ENCODE measurements at places on chromosomes 5 and 9.
A peak's percentile ranks its signal among the peaks of the same experiment; 100 is the strongest.

- peak; percentile 31 for DNase-seq
These were observed 584.6 kb upstream of the CDH18 start for GRCh38 chr5:20572614-20573013.

DNA sequence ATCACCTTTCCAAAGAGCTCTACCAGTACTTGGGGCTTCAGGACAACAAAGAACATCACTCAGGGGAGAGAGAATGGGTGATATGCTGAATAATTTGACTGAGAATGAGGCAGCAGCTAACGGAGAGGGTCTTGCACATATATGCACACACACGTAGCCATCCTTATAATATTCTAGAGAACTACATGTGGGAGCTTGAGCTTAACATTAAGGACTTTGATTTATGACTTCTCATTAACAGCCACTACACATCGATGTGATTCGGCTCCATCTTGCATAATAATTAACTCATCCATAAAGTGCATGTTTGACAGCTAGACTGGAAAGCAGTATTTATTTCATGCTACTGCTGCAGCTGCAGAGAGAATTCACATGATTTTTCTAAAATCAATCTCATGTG, 163.4 kb downstream of the RAB3C start:
- no peak for DNase-seq

DNA sequence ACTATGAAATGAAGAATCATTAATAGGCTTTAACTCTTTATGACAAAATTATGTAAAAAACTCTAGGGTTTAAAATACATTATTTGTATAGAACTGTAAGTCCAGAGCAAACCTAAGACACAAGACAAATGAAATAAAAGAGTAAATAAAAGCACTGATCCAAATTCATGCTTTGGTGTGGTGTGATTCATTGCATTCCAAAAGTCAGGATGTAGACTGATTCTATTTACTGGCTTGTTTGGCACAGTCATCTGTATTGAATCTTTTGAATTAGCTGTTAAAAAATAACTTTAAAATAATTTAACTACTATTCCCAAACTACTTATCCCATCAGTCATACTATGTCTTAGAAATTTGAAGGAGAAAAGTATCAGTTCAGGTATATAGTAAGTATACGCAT, 31.1 kb downstream of the IL4 start:
- DNase-seq, result no peak

GRCh38 chr5:172769616-172770373, 1.2 kb downstream of the DUSP1 start:
- DNase-seq, result no peak

DNA sequence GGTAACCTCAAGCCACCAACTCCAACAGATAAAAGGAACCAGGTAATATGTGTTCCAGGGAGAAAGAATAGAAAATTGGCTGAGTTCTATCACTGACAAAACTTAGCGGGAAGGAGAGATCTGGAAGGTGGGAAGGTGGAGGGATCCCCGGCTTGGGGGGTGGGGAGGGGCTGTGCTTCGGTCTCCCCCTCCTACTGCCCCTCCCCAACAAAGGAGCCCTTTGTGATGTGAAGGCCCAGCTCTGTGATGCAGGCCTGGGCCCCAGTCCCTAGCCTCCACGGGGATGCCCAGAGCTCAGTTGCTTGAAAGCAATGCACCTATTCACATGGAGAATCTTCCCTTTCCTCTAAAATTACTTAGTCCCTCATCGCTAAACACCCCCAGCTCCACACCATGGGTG, 4.4 kb upstream of the ZNF484 start:
- DNase-seq, result no peak

DNA sequence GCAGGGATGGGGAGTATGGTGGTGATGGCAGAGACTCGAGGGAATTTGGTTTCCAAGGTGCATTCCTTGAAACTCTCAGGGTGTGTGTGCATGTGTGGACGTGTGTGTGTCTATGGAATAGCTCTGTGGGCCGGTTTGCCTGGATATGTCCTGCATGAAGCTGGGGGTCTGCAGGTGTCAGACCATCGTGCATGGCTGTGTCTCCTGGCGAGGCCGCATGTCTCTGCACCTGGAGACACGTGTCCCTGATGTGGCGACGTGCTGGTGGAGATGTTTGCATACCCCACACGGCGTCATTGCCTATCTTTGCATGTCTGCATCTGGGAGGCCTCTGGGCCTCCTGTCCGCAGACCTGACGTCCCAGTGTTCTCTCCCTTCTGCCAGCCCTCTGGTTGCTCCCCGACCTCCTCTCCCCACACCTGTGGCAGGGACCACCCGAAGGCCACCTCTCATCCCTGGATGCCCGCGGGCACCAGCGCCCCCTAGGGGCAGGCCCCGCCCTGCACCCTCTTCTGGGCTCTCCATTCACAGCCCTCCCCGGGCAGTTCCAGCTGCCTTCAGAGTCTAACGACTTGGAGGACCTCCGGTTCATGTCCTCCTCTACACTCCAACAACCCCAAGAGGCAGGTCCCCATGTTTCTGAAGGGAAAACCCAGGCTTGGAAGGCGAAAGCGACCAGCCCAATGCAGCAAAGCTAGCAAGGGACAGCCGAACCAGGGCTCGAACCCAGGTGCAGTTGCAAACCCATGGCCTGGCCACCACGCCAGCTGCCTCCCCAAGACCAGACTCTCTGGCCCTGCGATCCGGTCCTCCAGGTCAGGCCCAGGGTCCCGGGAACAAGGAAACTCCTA, 88.6 kb downstream of the LMX1B start:
- DNase-seq, result no peak

DNA sequence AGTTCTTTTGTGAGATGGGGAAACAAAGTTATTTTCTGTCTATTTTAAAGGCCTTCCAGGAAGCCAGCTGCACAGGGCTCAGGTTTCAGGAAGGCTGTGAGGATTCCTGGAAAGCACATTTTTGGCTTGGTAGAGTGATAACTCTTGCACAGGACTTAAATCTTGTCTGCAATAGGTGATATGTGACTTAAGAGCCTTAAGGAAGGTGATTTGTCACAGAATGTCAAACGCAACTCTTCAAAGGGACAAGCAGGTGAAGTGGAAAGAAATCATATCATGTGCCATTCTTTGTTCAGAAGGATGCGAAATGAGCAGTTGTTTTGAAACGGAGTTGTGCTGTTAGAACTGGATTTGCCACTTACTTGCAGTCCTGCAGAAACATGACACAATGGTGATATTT, 459.3 kb downstream of the MAT2B start:
- DNase-seq, result no peak

GRCh38 chr9:131008909-131009618, at the start of gene LAMC3:
LAMC3 (plus strand) TSS chr9:131009174; CDS start chr9:131009215, 41 bp downstream.
- no peak for DNase-seq

DNA sequence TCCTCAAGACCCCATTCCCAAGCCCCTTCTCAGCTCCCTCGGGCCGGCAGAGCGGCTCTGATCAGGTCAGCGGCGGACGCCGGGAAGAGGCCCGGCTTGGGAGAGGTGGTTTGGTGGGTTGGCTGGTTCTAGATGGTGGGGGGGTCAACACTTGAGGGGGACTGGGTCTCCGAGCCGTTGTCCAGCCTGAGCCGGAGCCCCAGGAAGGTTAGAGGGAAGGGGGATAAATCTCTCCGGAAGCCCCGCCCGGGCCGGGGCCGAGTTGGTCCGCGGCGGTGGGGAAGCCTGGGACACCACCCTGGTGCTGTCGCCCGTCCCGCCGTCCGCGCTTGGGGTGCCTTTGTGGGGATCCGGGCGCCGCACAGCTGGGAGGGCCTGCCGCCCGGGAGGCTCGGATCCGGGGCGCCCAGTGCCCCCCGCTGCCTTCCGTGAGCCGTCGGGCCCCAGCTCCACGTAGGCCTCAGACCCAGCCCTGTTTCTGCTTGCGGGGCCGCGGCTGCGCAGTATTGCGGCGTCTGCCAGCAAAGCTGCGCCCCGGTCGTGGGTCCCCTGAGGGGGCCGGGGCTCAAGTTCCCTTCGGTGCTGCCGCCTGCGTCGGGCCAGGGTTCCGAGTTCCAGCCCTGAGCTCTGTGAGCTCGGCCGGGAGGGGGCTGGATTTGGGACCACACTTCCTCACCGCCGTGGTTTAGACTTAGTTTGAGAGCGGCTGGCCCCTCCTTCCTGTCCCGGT, 542 bp upstream of the TRIM52 start:
- DNase-seq, result peak; percentile 78

GRCh38 chr9:8800196-8800595, 1000.6 kb upstream of the DMAC1 start:
- DNase-seq, result no peak

DNA sequence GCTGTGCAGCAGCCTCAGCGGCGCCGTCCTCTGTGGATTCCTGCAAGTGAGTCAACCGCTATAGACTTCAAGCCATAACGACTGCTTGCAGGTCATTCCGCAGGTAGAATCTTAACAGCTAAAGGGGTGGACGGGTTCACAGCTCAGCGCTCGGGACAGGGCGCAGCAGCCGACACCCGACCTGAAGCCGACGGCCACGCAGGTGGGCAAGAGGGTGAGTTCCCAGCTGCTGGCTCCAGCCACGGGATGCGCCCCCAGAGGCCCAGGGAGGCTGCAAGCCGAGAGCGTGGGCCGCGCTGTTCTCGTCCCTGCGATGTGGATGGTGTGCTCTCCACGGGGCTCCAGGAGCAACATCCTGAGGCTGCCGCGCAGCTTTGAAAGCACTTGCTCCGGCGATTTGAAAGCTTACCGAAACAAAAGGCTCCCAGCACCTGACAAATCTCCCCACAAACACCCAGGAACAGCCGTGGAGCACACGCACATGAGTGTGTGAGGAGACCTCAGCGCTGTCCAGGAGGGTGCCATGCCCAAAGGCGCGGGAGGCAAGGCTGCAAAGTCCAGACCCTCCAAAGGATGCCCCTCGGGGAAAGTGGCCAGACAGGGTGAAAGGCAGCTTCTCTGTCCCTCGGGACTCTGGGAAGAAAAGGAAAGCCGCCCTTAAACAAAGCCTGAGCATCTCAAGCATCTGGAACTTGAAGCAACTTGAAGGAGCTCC, 48.7 kb downstream of the EXD3 start:
- no peak for DNase-seq

DNA sequence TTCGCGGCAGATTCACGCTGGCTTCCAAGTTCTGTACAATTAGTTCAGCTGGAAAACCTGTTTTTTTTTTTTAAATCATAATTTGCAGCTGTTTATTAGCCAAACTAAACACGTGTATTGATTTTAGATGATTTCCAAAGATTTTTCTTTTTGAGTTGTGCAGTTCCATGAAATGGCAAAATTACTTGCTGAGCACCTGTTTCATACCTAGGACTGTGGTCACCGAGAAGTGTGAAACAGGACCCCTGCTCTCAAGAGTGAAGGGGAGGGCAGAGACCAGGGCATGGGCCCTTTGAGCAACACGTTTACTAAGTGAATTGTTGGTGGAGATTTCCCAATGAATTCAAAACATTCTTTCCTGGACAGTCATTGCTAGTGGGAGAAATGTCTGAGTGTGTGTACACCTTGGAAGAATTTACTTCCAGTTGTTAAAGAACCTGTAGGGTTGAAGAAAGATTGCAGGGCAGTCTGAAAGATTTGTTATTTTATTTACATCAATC, 688 bp downstream of the SNX24 start:
- DNase-seq, result peak; percentile 34

DNA sequence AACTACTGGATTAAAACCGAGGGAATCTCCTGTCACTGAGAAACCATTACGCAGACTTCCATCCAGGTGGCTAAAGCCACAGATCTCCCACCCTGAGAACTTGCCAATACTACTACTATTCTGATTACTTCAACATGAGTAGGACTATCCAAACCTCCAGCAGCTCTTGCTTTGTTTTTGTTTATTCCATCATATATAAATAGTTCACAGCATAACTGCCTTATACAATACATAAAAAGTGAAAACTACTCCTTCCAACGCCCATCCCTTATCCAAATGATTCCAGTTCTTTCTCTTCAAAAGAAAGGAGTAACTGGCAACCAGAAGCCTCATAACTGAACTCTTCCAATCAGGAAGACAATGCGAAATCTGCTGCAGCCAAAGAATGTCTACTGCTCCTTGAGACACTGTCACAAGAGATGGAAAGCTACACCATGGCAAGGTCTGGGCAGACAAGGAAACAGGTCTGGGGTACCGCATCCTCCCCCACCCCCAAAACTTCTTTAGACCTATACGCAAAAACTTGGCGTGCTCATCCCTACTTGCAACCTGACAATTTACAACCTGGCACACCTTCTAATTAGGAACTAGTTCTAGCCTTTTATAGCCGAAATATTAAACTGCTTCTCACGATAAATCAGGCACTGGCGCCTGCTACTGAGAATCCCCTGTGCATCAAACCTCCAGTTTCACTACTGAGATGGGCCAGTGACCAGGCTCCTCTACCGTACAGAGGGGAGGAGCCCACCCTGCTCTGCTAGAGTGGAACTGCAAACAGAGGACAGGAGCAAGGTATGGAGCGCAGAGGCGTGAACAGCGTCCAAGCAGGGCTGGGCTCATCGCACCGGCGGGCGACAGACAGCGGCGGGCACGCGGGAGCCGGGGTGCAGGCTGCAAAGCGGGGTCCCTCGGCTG, 986 bp downstream of the PLPP1 start:
- DNase-seq, result peak; percentile 56

DNA sequence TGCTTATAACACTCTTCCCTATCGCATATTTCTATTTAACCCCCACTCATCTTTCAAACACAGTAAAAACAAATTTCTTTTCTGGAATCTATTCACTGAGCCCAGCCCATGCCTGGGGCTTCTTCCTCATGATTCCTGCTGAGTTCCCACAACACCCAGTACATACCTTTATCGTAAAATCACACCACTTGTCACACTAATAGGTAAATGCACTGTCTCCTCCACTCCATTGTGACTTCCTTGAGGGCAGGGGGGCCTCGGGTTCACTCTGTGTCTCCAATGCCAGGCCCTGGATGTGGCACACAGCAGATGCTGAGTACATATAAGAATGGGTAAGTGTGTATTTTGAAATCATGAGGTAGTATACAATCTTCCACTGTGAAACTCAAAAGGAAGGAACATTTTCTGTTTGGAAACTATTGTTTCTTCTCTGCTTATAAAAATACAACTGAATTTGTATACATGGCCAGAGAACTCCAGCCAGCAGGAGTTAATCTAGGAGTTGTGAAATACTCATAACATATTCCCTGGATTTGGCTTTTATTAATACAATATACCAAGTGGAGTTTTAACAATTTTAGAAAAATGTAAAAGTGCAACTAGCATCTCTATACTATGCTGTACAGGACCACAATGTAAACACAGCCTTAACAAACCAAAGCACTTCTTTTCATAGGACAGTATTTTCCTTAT, 7.2 kb downstream of the PLK2 start:
- DNase-seq, result no peak

GRCh38 chr5:122493091-122494021, 181.3 kb downstream of the SNCAIP start:
- no peak for DNase-seq

DNA sequence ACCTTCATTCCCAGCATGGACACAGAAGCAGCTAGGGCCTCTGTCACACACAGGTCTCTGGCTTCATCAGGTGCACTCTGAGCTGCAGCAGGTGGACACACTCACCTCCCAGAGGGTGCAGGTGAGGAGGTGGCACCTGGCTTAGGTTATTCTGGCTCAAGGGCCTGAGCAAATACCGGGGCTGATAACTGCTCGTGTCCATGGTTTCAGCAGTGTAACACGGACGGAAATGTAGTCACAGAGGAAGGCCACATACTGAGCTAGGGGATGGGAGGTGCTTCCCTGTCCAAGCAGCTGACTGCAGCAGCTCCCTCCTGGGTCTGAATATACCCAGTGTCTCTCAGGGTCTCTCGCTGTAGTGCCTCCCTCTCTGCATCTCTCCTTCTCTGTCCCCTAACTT, 5.7 kb downstream of the PHF2 start:
- DNase-seq, result no peak

GRCh38 chr9:4508246-4508906, 18.1 kb downstream of the SLC1A1 start:
- DNase-seq, result peak; percentile 84

- no peak for DNase-seq
These were observed 489.6 kb downstream of the MAN2A1 start for GRCh38 chr5:110179321-110179720.

Measured in SW480 (cell line).